IMR-90 (cell line): ENCODE measurements at places on chromosomes 3 and 15. TPM values are rescaled to one million over a fixed set of nuclear protein-coding genes. Genes with fewer than 3 reads are reported as not detected.

GRCh38 chr3:106714400-106714799 is 662.8 kb upstream of the CCDC54 start:
- DNase-seq: no peak

DNA sequence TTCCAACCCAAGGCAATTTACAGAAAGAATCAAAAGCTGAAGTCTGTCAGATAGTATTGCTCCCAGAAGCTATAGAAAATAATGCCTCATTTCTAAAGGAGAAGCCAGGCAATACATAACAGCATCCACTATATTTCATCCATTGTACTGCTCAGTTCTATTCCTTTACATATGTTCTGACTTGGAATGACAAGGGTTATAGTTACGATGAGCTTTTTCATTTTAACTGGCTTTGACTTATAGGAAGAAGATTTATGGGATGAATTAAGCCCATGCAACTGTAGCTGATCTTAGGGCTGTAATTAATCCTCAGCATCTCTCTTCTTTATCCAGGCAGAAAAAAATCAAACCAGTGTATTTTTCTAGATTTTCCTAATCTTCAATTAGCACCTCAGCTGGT is 676.3 kb upstream of the CCDC54 start:
- DNase-seq: no peak

DNA sequence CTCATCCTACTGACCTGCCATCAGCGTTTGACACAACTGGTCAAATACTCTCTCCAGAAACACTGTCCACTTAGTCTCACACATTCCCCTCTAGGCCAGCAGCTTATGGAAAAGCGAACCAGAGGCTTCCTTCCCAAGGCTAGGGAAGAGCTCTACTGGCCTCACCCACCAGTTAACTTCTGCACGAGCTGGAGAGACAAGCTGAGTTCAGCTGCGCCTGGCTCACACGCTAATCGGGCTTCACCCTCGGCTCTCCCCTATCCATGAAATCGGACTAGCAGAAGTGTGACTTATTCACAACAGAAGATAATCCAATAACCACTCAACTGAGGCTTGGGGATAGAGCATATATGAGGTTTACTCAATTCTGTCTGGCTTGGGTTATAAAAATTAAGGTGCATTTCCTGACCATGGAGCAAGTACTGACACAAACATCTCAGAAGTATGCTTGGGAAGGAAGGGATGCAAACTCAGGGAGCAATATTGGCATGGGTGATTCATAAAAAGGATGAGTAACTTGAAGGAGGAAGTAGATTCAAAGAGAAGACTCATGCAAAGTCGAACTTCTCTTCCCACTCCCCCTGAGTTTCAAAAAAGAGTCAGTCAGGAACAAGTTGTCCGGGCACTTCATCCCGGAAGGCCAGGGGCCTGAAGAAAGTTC is 73.1 kb downstream of the XXYLT1 start:
- DNase-seq: peak; percentile 90

GRCh38 chr3:130901463-130902204 is 7.8 kb downstream of the ATP2C1 start:
- no peak for DNase-seq

- DNase-seq: no peak
These were observed 84.8 kb upstream of the ANKRD28 start for GRCh38 chr3:15882577-15882976.

DNA sequence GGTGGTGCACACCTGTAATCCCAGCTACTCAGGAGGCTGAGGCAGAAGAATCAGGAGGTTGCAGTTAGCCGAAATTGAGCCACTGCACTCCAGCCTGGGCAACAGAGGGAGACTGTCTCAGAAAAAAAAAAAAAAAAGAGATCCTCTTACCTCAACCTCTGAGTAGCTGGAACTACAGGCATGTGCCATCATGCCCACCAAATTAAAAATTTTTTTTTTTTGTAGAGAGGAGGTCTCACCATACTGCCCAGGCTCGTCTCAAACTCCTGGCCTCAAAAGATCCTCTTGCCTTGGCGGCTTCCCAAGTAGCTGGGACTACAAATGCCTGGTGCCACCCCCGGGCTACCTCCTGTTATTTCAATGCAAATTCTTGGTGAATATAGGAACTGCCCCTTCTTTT is 1.5 kb downstream of the UMPS start:
- no peak for DNase-seq

DNA sequence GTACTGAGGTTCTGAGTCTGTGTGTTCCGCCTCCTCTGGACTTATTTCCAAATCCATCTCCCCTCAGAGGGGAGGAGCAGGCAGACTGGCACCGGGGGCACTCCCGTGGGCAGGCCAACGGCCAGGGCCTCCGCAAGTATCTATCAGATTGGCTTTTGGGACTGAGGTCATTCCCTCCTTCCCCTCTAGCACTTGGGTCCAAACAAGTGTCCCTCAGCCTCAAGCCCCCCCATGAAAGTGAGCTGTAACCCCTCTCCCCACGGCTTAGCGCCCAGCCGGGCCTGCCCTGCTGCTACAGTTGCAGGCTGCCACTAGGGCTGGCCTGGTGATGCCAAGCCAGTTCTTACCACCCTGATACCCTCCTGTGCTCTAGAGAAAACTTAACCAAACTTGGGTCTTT is 17.4 kb downstream of the ITGA11 start:
- DNase-seq: no peak

GRCh38 chr15:62506217-62506805 is 341.2 kb upstream of the C2CD4B start:
- DNase-seq: peak; percentile 70

DNA sequence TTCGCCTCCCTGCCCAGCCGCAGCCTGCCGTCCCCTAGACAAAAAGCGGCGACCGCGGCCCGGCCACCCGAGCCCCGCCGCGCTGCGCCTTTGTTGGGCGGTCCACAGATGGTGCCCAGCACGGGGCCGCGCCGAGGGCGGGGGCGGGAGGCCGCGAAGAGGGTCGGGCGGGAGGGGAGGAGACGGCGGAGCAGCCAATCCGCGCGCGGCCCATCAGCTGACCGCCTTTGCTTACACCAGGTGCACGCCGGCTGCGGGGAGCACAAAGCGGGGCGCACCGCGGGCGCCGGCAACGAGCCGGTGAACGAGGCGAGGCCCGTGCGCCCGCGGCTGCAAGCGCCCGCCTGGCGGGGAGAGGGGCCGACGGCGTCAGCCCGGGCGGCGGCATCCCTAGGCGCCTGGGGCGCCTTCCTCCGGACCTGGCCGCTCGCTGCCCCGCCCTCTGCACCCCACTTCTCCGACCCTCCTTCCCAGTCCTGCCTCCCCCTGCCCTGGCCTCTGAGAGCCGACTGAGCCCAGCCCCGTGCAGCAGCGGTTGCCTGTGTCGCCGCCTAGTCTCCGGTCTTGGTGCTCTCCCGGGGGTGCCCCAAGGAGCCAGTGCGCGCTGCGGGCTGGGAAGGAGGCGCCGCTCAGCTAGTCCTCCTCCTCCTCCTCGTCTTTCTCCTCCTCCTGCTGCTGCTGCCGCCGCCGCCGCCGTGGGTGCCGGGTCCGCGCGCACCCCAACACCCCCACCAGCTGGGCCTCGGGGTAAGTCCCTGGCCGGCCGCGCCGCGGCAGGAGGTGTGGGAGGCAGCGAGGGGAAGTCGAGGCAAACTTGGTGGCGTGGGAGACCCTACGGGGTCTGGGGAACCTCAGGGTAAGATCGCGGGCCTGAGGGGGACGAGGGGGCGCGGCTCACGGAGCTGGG is at the start of gene LRRN1:
Gene LRRN1, plus strand, starts transcription at position 259 of the 907 bp plus-strand sequence. CDS start 45,211 bp downstream, outside the sequence.
- no peak for DNase-seq

- no peak for DNase-seq
These were observed 50.0 kb downstream of the SELENOT start for GRCh38 chr3:150653110-150653561.

DNA sequence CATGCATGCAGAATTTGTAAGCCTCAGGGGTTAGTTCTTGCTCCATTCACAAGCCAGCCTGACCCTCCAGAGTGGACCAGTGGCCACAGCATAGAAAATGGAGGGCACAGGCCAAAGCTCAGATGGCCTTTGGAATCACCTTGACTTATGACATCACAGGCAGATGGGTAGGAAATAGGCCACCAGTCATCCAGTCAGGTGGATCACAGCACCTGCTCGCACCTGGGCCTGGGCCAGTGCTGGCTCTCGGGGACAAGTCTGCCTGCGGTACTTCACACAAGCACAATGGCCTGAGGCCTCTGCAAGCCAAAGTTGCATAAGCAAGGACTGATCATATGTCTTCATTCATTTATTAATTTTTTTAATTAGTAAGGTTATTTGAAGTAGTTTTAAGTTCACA is 39.3 kb downstream of the PPCDC start:
- DNase-seq: no peak

DNA sequence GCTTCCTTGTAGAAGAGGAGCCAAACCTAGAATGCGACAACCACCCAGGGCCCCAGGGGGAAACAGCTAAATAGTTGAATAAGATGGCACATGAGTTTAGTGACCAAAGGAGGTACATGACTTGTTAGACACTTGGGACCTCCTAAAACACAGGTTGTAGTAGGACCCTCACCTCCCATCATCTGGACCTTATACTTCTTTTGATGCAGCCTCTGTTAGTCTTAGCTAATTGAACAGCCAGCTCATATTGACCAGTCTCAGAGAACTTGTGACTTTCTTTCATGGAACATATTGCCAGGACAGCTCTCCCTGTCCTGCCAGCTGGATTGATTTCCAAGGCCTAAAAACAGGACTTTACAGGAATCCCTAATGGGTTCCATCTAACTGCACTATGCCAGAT is 45.0 kb downstream of the SPSB4 start:
- DNase-seq: no peak

GRCh38 chr15:100234158-100235029 is 107.4 kb downstream of the ADAMTS17 start:
- no peak for DNase-seq

DNA sequence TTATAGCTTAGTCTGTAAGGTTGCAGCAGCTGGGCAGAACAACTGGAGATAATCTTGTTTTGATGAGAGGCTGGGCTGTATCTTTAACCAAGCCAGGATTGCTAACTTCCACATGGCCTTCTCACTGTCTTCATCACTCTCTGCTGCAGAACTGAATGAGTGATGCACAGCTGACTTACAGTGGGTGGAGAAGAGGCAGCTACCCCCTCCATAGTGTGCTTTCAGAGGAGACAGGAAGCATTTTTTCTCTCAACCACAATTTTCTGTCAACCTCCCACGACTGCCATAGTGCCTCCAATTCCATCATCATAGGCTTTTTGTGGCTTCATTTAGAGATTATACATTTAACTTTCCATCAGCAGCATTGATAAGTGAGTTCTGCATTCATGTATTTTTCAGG is 168.2 kb downstream of the CLSTN2 start:
- DNase-seq: no peak

- DNase-seq: no peak
These were observed 15.0 kb downstream of the EPHB1 start for GRCh38 chr3:134810052-134810435.

DNA sequence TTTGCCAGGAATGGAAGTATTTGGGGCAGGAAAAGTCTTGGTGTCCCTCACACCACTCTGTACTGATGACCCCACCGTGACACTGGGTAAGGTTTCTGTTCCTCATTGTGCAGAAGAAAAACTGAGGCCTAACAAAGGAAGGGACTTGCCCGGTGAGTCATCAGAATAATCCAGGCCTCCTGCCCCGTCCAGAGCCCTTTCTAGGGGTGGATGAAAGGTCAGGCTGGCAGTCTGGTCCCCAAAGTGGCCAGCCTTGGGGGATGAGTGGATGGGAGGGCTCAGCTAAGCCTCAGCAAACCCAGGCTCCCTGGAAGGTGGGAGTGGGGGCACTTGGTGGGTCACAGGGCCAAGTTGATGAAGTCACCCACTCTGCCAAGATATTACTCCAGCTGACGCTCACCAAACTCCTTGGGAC is 2.3 kb upstream of the DNAH1 start:
- DNase-seq: peak; percentile 47

DNA sequence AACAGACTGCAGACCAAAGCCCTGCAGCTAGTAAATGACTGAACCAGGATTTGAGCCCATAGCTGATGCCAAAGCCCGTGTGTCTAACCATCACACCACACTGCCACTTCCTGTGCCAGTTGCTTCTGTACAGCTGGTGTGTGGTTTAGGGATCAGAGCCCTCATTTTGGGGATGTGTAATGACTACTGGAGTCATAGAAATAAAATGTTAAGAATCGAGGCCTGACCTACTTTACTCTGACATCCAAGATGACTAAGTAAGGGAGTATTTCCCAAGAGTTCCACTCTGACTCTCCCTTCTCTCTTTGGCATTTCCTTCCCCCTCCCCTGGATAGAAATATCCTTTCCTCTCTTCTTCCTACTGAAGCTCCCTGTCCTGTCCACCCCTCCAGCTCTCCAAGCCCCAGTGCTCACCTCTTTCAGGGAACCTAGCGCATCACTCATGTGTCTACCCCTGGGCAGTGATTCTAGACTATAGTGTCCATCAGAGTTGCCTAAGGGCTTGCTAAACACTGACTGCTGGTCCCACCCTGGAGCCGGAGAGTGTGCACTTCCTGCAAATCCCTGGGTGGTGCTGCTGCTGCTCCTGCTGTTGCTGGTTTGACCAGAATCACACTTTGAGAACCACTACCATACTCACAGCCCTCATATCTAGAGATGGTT is 53.8 kb downstream of the MGLL start:
- peak; percentile 99 for DNase-seq

DNA sequence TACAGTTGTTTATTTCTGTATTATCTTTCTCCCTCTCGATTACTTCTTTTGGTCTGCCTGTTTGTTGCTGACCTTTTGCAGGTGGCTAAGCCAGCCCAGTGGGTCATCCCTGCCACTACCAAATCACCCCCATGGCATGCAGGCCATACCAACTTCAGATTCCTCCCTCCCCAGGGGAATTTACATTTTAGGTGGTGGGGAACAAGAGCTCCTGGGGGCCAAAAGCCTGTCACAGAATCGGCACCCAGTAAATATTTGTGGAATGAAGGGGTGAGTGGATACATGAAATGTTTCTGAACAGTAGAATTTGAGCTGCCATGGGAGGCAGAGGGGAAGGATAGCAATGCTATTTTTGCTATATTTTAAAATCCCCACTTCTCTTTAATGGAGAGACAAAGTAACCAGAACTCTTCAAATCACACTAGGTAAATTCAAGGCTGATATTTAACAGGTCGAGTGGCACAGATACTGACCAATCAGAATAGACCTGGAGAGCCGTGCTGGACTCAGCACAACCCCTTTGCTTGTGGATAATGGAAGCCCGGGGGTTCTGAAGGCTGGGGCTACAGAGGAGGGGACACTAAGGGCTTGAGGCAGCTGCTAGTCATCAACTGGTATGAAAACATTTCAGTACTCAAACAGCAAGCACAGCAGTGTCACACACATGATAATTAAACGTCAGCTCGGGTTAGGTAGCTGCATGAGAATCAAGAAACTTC is 54.3 kb upstream of the SMAD3 start:
- peak; percentile 54 for DNase-seq

GRCh38 chr3:53550005-53550620 is 55.7 kb downstream of the CACNA1D start:
- no peak for DNase-seq

The CORO2B gene
- 9.3 and 9.7 TPM in 2 replicates for total RNA-seq

The SNRPN gene
- total RNA-seq: 167 and 185 TPM in 2 replicates

The CTXN2 gene
- not detected in 2 replicates for total RNA-seq

The MORC1 gene
- not detected in 2 replicates for total RNA-seq

The HYAL1 gene
- under 0.01 and 0.36 TPM in 2 replicates for total RNA-seq

The CNTN6 gene
- not detected in 2 replicates for total RNA-seq

The PRR20G gene
- total RNA-seq: not detected in 2 replicates

The SAMMSON gene
- total RNA-seq: not detected in 2 replicates

The RASA2 gene
- 14.0 and 22.5 TPM in 2 replicates for total RNA-seq
